ENCODE measurements at places on chromosomes 2 and 18.
A peak's percentile ranks its signal among the peaks of the same experiment; 100 is the strongest.

GRCh38 chr2:73601780-73602179 is 40.4 kb downstream of the NAT8 start:
- no peak for DNase-seq

- DNase-seq, result no peak
Measured at GRCh38 chr18:29855637-29856036, 1186.9 kb downstream of the DSC3 start.

- no peak for DNase-seq
Measured at GRCh38 chr2:84458551-84459017, 496 bp downstream of the SUCLG1 start.

DNA sequence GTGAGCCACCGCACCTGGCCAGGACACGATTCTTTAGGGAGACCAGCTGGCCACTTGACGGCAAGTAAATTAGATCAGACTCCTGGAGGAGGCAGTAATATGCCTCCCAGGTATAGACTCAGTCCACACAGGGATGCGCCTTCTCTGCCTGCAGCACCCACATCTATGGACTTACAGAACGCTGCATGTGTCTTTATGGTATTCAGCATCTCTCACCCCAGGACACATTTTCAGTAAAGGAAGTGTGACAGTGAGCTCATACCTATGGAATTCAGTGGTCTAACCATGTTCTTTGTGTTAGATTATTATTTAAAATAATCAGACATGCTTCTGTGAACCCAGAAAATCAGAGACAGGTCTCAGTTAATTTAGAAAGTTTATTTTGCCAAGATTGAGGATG is 5.9 kb upstream of the NARS1 start:
- DNase-seq, result no peak

GRCh38 chr18:28175930-28176697 is 816 bp downstream of the CDH2 start:
- peak; percentile 51 for DNase-seq

DNA sequence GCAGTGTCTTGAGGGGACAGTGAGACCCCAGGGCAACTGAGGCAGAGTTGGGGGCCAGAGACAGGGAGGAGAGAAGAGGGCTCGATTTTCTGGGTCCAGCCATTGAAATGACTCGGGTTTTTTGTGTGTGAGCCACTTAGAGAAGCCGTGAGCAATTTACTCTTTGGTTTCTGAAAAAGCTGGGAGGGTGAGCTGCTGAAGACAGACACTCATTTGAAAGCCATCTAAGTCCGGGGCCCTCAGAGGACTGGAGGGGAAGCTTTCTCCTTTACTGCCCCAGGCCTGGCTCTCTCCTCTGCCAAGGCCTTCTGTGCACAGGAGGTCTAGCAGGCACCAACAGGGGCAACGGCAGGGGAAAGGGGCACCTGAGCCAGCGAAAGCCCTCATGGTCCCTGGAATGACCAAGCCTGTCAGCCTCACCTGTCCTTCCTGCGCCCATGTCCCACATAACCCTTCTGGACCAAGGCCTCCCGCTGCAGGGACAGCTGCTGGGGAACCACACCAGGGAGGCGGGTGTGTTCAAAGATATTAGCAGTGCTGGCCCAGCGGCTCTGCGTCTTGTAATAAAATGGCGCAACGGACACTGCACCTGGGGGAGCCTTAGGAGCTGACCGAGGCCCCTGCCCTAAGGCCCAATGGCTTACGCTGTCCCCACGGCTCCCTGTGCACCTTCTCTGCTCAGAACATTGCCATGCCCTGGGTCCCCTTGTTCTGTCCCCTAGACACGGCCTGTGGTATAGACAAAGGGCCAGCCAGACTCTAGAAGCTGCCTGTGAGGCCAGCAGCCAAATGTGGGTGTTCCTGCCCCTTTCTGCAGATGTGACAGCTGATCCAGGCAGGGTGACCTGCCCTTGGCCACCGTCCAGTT is 45.8 kb downstream of the HS6ST1 start:
- no peak for DNase-seq

GRCh38 chr18:49207361-49207760 is 253.1 kb downstream of the DYM start:
- no peak for DNase-seq

- DNase-seq, result no peak
Measured at GRCh38 chr18:63700501-63700900, 2.3 kb upstream of the SERPINB11 start.

- DNase-seq, result no peak
Measured at GRCh38 chr2:11154016-11154922, 998 bp upstream of the SLC66A3 start.

DNA sequence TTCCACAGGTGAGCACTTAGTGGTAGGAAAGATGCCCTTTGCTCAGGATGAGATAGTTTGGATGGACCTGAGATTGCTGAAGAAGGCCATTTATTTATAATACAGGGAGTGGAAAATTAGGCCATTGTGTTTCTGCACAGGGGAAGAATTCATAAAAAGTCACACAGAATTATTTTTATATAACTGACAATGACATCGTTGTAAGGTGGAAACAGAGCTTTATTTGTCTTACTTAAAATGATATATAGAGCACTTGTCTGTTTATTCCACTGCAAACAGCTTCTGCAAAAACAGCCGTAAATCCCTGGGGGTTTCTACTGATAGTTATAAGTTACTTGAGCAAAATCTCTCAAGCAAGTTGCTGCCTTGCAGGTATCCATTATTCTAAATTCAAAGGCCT is 158.1 kb upstream of the ZNF521 start:
- DNase-seq, result no peak

DNA sequence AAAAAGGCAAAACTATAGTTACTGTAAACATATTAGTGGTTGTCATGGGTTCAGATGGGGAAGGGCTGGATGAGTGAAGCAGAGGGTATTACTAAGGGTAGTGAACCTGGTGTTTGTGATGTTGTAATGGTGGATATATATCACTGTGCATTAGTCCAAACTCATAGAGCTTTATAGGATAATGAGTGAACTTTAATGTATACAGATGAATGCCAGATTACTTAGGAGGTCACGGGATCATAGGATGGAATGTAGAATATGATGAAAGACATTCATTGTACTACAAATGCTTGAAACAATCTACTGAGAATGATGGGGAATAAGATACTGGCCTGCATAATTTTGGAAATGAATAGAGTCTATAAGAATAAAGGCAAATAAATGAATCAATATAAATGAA is 226.7 kb upstream of the ZNF804A start:
- DNase-seq, result no peak

GRCh38 chr2:159894145-159894838 is 96.3 kb upstream of the CD302 start:
- no peak for DNase-seq

GRCh38 chr2:8436585-8436984 is 245.3 kb upstream of the ID2 start:
- no peak for DNase-seq

DNA sequence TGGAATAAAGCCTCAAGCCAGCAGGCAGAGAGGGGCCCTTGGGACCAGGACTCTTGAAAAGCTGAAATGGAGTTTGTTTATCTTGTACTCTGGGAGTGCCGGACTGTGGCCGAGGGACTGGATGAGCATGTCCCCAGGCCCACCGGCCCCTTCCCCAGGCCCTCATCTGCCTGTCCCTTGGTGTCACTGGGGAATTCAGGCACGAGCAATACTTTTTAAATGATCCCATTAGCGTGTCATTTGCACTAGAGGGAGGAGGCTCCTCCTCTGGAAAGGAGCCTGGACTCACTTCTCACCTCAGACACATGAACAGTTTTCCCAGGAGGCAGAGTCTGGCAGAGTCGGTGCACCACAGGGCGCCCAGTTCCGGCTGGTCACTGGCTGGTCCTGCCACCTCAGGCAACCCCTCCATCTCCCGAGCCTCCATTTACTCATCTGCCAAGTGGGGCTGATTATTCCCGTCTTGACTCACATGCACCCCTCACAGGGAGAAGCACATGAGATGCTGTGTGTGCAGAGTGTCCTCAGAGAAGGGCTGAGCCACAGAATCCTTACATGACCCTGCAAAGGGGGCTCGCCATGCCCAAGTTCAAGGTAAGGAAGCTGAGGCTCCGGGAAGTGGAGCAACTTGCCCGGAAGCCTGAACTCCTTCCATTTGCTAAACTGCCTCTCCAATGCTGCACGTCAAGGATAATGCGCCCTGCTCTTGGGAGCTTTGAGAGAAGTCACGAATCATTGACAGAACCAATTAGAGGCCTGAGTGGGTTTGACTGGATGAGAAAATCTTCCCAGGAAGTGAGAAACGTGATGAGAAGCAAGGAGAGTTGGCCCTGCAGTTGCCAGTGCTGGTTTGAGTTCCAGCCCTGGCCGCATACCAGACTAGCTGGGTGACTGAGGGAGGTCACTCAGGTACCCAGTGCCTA is 26.7 kb downstream of the CIB4 start:
- DNase-seq, result no peak

DNA sequence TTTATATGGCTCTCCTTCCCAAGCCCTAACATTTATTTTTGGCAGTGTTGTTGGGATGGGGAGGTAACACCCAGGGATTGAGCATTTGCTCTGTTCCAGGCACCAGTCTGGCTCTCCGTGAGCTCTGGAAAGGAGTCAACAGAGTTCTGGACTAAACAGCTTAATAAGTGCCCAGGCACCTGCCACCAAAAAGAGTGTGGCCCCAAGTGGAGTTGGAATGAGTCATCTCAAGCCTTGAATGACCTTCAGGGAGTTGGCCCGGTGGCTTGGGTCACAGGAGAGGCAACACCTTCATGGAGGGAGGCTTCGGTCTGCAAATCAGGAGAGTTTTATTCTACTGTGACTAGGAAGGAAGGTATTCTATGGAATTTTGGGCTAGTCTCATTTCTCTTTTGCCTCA is 203.2 kb downstream of the DLGAP1 start:
- DNase-seq, result no peak

- DNase-seq, result no peak
Measured at GRCh38 chr18:27540111-27540510, 355.0 kb upstream of the CHST9 start.

GRCh38 chr2:180075870-180076269 is 68.8 kb upstream of the CWC22 start:
- DNase-seq, result no peak

DNA sequence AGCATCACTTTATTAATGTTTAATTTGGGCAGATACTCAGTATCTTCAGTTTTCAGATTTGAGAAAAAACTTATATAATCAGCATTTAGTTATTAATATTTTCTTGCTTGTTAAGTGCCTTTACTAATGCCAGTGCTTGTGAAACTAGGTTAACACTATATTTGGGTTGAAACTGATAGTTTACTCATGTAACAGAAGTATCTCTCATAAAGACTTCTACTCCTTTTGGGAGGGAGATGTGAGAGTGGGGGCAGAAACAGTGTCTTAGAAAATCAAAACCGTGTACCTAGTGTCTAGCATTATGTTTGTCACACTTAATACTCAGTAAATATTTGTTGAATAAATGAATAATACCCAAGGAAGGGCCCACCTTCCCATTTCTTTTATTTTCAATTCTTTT is 129.5 kb downstream of the MSTN start:
- DNase-seq, result no peak

- peak; percentile 51 for DNase-seq
Measured at GRCh38 chr2:222708274-222708710, 36.8 kb downstream of the MOGAT1 start.

DNA sequence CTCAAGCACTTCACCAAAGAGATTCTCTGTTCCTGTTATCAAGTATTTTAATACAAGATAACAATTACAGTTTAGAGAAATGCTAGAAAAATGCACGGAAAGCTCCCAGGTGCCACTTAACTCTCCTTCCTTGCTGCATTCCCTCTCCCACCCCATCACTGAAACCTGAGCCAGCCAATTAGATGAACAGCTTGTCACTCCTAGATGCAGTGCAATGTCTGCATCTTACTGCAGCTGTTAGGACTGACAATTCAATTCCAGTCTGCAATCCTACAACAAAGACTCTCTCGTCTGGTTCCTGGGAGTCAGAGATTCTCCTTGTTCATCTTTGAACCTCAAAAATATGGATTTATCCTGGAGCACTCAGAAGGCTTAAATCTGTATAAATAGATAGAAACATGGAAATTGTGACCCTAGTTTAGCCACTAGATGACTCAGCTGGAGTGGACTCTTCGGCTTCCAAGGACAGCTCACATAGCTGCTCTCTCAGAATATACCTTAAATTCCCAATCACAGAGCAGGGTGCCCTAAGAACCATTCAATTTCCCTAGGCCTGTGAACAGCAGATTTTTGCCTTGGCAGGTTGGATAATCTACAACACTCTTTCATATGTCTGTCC is 311.1 kb downstream of the NRXN1 start:
- no peak for DNase-seq

GRCh38 chr2:64329848-64330247 is 124.1 kb upstream of the LGALSL start:
- DNase-seq, result no peak

DNA sequence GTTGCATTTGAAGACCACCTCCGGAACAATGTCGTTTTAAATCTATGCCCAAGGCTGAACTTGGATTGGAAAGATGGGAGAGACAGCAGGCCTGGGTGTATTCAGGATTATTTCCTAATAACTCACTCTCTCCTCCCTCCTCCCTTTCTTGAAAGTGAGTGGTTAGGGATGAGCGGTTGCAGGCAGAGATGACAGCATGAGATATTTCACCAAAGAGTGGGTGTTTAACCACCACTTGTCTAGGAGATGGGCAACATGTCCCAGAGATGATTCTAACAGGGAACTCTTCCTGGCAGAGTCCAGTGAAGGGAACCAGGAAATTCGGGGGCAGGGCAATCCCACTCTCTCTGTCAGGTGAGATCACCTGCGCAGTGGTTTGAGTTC is 123.2 kb downstream of the KCTD1 start:
- DNase-seq, result no peak

- DNase-seq, result no peak
Measured at GRCh38 chr2:80288576-80288975, 16.0 kb downstream of the LRRTM1 start.

- no peak for DNase-seq
Measured at GRCh38 chr2:136331226-136331625, 213.3 kb upstream of the CXCR4 start.

DNA sequence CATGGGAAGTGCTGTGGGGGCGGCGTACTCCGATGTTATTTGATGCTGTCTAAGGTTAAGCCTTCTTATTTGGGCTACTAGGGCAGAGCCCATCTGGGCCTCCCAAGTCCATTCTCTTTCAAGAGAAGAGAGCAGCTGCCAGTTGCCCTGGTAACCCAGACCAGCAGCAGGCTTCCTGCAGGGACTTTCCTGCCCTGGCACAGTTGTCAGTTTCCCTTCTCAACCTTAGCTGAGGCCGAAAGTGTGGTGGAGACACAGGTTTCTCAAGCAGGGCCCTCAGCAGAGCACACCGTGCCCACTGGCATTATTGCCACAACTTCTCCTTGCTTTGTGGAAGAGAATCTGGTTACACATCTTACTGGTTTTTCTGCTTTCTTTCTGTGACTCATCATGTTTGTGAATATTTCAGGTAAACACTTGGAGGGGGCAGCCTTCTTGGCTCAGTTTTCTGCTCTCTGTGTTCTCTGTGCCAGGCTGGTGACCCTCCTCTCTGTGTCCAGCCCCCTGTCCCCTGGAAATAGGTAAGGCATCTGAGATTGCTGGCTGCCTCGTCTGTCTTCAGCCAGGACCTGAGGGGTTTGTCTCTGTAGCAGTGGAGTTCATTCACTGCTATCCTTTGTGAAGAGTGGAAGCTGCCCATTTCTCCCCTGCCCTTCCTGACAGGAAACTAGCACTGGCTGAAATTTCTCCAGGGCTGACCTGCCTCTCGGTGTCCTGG is 111.0 kb downstream of the B3GNT2 start:
- DNase-seq, result peak; percentile 47
